ENCODE measurements at places on chromosomes 5 and 9.

- DNase-seq: no peak
Measured at GRCh38 chr5:74136276-74136825, 504.2 kb downstream of the ENC1 start.

DNA sequence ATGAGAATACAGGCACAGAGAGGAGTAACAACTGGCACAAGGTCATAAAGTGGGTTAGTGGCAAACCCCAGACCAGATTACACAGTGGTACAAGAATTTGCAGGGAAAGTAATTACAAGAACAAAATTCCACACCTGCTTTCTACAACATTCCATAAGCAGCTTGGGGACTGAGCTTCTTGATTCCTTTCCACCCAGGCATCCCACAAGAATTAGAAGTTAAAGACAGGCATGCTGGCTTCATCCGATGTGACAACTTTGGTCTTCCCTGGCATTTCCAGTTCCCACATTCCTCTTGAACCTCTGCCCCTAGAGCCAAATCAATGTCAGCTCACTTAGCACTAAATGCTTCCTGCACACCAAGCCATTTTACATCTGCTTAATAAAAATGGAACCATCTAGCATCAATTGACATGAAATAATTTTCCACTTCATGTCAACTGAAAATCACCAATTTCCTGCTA, 435.8 kb upstream of the PAPPA start:
- DNase-seq: no peak

- DNase-seq: no peak
Measured at GRCh38 chr5:170421826-170422225, 32.7 kb upstream of the KCNMB1 start.

DNA sequence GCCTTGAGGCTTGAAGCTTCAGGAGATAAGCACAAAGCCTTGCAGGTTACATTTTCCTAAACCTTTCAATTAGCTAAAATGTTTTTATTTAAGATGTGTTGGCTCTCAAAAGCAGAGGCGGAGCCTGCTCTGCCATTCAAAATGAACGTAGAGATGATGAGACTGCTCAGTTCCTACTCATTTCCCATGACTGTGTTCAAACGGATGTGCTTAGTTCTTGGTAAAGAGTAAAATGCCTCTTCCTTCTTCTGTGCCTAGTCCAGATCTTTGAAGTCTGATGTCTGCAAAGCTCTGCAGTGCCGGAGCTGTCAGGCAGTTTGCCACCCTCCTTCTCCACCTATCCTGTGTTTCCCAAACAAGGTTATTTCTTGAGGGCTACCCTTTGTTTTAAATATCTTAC, 46.3 kb upstream of the ADAMTSL1 start:
- no peak for DNase-seq

DNA sequence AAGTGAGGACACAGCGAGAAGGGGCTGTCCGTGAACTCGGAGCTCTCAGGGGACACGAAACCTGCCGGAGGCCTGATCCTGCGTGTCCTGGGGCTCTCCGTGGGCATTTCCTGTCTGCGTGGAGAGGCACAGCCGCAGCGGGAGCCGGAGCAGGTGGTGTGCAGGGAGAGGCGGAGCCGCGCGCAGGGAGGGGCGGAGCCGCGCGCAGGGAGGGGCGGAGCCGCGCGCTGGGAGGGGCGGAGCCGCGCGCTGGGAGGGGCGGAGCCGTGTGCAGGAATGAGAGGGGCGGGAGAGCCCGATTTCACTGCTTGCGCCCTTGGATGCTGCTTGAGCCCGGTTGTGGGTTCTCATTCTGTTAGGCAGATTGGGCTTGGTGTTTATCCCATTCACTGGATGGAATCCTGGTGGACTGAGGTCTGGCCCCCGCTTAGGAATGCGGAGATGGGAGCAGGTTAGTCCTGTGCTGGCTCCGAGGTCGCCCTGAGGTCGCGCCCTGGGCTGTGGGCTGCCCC, 26.7 kb downstream of the NDUFS6 start:
- no peak for DNase-seq

GRCh38 chr9:87531370-87532295, 34.0 kb downstream of the DAPK1 start:
- no peak for DNase-seq

GRCh38 chr5:141869514-141869913, 8.7 kb downstream of the PCDH1 start:
- no peak for DNase-seq

Measured in LNCaP clone FGC (cell line).